ENCODE measurements at places on chromosomes 6 and 20.

- DNase-seq: no peak
These were observed 566.4 kb upstream of the MAN1A1 start for GRCh38 chr6:119915971-119916370.

GRCh38 chr6:46390153-46390876 is 100.9 kb downstream of the RCAN2 start:
- no peak for DNase-seq

- DNase-seq: no peak
These were observed 212.2 kb upstream of the FOXA2 start for GRCh38 chr20:22796469-22797077.

DNA sequence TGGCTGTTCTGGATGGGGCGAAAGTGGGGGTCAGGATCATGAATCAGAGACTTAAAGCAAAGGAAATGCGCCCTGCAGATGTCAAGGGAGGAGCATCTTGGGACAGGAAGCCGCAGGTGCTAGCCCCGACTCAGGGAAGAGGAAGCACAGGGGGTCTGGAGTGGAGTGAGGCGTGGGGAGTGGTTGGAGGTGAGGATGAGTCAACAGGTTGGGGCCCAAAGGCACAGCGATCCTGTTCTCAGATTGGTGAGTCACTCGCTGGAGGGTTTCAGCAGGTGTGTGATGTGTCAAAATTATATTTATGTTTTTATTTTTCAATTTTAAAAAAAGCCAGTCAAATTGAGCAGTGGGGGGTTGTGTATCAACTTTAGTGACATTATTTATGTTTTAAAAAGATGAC is 19.0 kb downstream of the PACSIN1 start:
- peak; percentile 30 for DNase-seq

Data from T-helper 1 cell (primary cell).